ENCODE measurements at places on chromosomes 5 and 9. TPM values are rescaled to one million over a fixed set of nuclear protein-coding genes. Genes with fewer than 3 reads are reported as not detected.

The CTSL gene
- 102 TPM for total RNA-seq

The PALM2AKAP2 gene
- total RNA-seq = 2.5 TPM

The ACSL6 gene
- total RNA-seq = 1.3 TPM

DNA sequence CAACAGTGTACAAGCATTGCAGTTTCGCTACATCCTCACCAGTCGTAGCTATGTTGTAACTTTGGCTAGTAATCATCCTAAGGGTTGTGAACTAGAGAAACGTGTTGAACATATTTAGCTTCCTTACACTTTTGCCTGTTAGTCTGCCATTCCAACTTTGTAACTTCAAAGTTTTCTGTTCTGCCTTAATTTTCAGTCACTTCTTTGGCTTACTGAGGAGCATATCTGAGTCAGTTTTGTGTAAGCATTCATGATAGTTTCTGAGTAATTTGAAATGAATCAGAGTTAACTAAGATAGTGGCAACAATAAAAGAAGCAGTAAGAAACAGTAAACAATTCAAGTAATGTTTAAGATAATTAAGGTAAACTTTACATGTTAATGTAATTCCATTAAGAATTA lies 58.9 kb upstream of the MCCC2 start:
- no peak for ATAC-seq
